ENCODE measurements at places on chromosomes 6 and 20. TPM values are rescaled to one million over a fixed set of nuclear protein-coding genes. Genes with fewer than 3 reads are reported as not detected.

The FBXL4 gene
- 13.0 TPM for total RNA-seq

GRCh38 chr20:57893366-57893999 is 183.7 kb upstream of the PMEPA1 start:
- DNase-seq = no peak

GRCh38 chr6:82568290-82568993 is 204.8 kb downstream of the TPBG start:
- no peak for DNase-seq

GRCh38 chr6:110786271-110786670 is 29.0 kb downstream of the CDK19 start:
- no peak for DNase-seq
